Fibroblast of skin of left quadriceps (primary cell): ENCODE measurements at places on chromosomes 6 and 20.
A peak's percentile ranks its signal among the peaks of the same experiment; 100 is the strongest.

GRCh38 chr6:53089948-53090347, 24.7 kb downstream of the FBXO9 start:
- DNase-seq, result no peak

DNA sequence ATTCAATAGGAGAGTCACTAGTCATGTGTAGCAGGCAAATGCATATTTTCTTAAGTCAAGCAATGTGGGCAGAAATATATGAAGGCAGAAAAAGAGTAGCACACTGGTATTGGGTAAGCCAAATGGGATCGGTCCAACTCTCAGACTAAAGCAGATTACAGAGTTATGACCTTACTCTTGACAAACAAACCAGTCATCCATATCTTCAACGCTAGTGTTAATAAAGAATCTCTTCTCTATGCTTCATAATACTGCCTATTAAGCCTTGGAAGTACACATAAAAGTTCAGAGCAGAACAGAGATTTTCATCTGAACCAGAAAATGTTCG, 320.2 kb upstream of the JARID2 start:
- DNase-seq, result no peak

DNA sequence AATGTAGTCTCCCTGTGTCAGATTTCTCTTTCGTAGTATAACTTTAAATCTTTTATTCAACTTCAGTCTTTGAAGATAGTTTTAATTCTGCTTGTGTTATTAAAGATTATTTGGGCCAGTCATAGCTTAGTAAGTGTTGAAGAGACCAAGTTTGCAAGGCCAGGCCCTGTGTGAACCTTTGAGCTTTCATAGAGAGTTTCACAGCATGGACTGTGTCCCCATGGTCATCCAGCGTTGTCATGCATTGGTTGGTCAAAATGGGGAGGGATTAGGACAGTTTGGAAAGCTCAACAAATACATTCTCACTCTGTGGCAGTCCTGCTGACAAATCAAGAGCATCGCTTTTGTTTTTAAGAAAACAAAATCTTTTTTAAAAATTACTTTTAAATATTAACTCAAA, 74.6 kb upstream of the FAM83B start:
- DNase-seq, result no peak

DNA sequence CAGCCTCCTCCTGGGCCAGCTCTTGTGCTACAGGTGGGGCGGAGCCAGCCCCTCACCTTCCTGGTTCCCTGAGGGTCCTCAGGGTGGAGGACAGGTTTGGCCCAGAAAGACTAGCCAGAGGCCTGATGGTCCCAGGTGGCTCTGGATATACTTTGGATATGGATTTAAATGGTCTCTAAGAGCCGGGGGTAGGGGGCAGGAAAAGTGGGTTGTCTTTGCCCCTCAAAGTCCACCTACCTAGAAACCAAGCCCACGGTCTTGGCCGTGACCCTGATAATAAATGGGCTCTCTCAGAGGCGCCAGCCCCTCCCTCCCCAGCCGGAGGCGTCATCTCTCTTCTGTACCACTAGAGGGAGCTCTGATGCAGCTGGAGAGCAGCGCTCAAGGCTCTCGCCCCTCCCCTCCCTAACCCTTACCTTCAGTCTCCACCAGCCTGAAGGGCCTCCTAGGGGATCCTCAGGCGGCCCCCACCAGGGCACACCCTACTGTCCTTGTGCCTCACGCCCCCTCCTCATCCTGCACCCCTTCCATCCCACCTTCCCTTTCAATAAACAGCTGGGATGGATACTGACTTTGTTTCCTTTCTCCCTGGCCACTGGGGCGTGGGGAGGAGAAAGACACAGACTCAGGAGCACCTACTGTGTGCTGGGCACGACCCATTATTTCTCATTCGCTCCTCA, 7.5 kb downstream of the NRSN2 start:
- DNase-seq, result peak; percentile 46

GRCh38 chr6:19320111-19320581, 517.0 kb upstream of the ID4 start:
- DNase-seq, result no peak

- DNase-seq, result no peak
Observed at GRCh38 chr20:62479156-62479555, 3.4 kb upstream of the GATA5 start.
